ENCODE measurements at places on chromosomes 16 and 17. TPM values are rescaled to one million over a fixed set of nuclear protein-coding genes. Genes with fewer than 3 reads are reported as not detected.

The SLFN14 gene
- total RNA-seq, result not detected

The GPT2 gene
- 2.2 TPM for total RNA-seq

The PROCA1 gene
- total RNA-seq, result 0.49 TPM

The MT3 gene
- total RNA-seq, result not detected

The SOCS7 gene
- 11.7 TPM for total RNA-seq

The DNAAF8 gene
- not detected for total RNA-seq

The TLK2 gene
- 39.1 TPM for total RNA-seq

The OR1A1 gene
- not detected for total RNA-seq

The HSPB9 gene
- total RNA-seq, result not detected

The HOXB9 gene
- total RNA-seq, result not detected

The ZNF423 gene
- 13.5 TPM for total RNA-seq

The LITAFD gene
- not detected for total RNA-seq

The ZG16 gene
- total RNA-seq, result not detected

The CCL3 gene
- total RNA-seq, result not detected

The TP53TG3 gene
- total RNA-seq, result not detected

The ARHGAP23 gene
- 36.6 TPM for total RNA-seq

The ADAD2 gene
- total RNA-seq, result not detected

The KRTAP4-9 gene
- not detected for total RNA-seq

The DNAI2 gene
- total RNA-seq, result not detected

The CCT6B gene
- total RNA-seq, result 12.0 TPM

The SOST gene
- total RNA-seq, result 0.09 TPM

The GFAP gene
- total RNA-seq, result not detected

The PGP gene
- total RNA-seq, result 7.6 TPM

The TSPOAP1 gene
- 1.1 TPM for total RNA-seq

The CCL2 gene
- total RNA-seq, result 11.1 TPM

The METTL2A gene
- 7.2 TPM for total RNA-seq

The SLC52A1 gene
- 0.25 TPM for total RNA-seq

The KCTD19 gene
- not detected for total RNA-seq

The FTO gene
- total RNA-seq, result 135 TPM

The TBX6 gene
- total RNA-seq, result 0.09 TPM

The GPR142 gene
- not detected for total RNA-seq

The KRT35 gene
- not detected for total RNA-seq

The ALDH3A1 gene
- total RNA-seq, result not detected

The ZNRF1 gene
- 14.5 TPM for total RNA-seq

The KRTAP1-5 gene
- not detected for total RNA-seq

The CPNE7 gene
- total RNA-seq, result 0.65 TPM

The CD68 gene
- 4.9 TPM for total RNA-seq

The PYDC1 gene
- not detected for total RNA-seq

The SLC47A1 gene
- total RNA-seq, result 0.27 TPM

The CFDP1 gene
- 108 TPM for total RNA-seq

The GAA gene
- 66.6 TPM for total RNA-seq

The KRT32 gene
- total RNA-seq, result 0.09 TPM

Measured in fibroblast of the aortic adventitia (primary cell).